ENCODE measurements at places on chromosomes 4 and X.

GRCh38 chrX:137565921-137566745 lies at the start of gene ZIC3:
Gene ZIC3, plus strand, starts transcription at chrX:137566127. Its CDS starts 565 bp downstream, at chrX:137566692.
- no peak for DNase-seq

DNA sequence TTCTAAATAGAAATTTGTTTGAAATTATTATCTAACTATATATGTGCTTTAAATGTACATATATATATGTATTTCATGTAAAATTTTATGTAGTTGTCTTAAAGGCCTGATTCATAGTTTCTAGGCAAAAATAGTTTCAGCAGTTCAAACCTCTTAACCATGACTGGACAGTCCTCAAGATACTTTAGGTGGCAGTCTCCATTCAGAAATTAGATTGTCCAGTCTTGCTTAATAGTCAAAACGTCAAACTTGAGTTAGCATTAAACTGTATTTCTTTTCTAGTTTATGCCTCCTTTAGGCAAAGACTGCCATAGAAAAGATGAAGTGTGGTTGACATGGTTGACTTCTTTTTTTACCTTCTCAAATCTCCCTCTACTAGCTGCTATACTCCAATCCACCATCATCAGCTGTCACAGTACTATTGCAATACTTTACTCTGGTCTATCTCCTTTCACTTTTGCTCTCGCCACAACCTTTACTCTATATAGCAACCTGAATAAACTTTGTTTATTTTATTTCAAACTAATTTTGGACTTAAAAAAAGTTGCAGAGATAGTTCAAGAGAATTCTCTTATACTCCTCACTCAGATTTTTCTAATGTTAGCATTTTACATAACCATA lies 395.6 kb upstream of the DIPK2B start:
- DNase-seq = no peak

- no peak for DNase-seq
Measured at GRCh38 chr4:106909486-106910188, 126.5 kb downstream of the DKK2 start.

GRCh38 chr4:183831683-183832082 lies 73.4 kb upstream of the STOX2 start:
- DNase-seq = no peak

DNA sequence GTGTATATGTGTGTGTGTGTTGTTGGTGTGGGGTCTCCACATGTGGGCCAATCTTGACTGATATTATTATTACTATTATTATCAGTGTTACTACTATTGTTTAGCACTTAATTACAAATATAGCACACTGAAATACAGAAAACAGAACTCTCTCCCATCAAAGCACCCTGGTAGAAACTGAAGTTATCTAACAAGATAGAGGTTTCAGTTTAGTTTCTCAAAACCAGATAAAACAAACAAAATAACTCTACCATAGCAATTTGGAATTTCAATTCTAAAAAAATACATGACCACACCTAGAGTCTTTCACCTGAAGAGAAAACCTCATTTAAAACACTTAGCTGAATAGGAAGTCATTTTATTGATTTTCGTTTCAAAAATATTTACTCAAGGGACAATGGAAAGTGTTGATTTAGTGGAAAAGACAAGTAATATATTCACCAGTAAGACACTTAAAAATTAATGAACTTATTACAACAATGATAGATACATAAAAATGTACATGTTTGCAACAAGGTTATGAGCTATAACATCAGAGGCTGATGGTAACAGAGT lies 252.3 kb downstream of the PDHA2 start:
- DNase-seq = no peak

DNA sequence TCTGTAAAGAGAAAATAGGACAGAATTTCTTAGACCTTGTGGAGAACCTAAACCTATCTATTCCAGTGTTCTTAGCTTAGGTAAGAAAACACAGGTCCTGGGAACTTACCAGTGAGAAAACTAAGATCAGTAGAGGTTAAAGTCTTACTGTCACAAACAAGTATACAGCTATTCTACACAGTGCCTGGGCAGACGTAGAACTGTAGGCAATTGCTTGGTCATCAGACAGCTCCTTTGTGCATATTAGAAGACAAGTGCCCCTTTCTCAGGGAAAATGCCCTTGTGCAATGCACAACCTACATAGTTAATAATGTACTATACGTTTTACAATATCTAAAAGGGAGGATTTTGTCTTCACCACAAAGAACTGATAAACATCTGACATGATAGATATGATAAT lies 86.6 kb upstream of the JADE1 start:
- no peak for DNase-seq

DNA sequence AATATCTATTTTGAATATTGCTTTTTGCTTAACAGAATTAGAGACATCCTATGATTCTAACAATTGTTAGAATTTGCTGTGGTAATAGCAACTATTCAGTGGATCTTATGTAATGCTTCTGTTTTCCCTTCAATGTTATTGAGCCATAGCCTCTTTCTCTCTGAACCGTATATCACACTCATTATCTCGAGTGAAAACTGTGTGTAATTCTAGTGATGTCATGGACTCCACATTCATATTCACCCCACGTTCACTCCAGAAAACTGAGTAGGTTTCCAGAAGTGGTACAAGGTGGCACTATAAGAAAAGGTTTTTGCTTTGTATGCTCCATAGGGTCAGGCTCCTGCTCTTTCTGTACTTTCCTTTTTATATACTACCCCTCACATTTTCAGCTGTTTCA lies 534.3 kb upstream of the PABPC4L start:
- DNase-seq = no peak

DNA sequence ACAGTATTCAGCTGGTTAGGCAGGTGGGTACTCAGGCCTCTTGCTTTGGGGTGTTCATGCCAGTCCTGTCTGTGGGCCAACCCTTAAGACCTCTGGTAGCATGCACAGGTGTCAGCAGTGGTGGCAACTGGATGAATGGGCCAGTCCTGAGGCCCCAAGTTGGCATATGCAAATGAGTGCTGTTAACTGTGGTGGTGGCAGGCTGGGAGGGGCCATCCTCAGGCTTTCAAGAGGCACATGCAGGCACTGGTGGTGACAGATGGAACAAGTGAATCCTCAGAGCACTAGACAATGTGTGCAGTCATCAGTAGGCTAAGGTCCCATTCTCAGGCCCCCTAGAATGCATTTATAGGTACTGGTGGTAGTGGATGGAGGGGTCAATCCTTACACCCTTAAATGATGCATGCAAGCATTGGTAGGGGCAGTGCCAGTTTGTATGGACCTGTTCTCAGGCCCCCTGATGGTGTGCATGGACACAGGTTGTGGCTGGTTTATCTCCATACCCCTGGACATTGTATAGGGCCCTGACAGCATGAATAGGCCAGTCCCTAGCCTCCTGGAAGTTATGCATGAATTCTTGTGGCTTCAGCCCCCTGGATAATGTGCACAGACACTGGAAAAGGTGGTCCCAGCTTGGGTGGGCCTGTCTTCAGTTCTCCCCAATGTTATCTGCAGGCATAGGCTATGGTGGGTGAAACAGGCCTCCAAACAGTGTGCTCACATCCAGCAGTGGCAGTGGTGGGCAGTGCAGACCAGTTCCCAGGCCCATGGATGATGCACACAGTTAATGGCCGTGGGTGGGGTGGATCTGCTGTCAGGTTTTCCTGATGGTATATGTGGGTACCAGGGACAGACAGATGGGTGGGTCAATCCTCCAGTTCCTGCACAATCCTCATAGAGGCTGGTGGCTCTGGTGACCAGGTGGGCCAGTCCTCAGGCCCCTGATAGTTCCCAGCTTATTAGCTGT lies 24.7 kb downstream of the TECRL start:
- no peak for DNase-seq

- no peak for DNase-seq
Measured at GRCh38 chrX:42715701-42716262, 62.2 kb downstream of the PPP1R2C start.
